ENCODE measurements at places on chromosomes 3 and 15. TPM values are rescaled to one million over a fixed set of nuclear protein-coding genes. Genes with fewer than 3 reads are reported as not detected.
A peak's percentile ranks its signal among the peaks of the same experiment; 100 is the strongest.

The ITPKA gene
- total RNA-seq = 1.2 TPM

The PCOLCE2 gene
- total RNA-seq = 0.62 TPM

The MASP1 gene
- 12.0 TPM for total RNA-seq

The ZKSCAN7 gene
- 9.1 TPM for total RNA-seq

The RTP3 gene
- total RNA-seq = not detected

The RETNLB gene
- total RNA-seq = not detected

The LEKR1 gene
- total RNA-seq = 0.51 TPM

DNA sequence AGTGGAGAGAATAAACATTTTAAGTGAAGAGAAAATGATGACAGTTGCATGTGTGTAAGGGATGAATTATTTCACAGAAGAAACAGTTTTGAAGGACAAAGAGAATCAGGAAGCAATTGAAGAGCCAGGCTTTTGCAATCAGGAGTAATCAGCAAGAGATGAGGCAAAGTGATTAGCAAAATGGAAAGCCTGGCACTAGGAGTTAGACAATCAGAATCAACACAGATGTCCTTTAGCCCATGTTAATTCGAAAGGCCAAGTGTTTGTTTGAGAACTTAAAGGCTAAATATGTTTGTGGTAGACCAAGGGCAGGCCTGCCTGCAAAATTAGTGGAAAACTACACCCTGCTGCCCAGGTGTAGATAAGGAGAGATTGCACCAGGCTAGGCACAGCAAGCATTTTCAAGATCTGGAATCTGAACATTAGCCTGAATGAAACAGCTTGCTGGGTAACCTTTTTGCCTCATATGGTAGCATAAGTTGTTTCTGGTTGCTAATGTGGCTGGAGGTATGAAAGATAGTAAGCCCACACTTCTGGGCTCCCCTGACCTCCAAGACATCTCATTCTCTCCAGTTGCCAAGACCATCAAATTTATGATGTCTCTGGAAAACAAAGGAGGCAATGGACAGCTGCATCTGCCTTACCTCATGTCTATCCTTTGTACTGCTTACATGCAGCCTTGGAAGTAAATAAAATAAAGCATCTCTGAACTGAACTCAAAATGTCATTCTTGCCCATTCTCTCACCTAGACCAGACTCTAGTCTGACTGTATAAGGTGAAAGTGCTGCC lies 22.0 kb upstream of the LEKR1 start:
- no peak for DNase-seq

GRCh38 chr3:172357850-172358754 lies 90.2 kb downstream of the GHSR start:
- DNase-seq = peak; percentile 30

DNA sequence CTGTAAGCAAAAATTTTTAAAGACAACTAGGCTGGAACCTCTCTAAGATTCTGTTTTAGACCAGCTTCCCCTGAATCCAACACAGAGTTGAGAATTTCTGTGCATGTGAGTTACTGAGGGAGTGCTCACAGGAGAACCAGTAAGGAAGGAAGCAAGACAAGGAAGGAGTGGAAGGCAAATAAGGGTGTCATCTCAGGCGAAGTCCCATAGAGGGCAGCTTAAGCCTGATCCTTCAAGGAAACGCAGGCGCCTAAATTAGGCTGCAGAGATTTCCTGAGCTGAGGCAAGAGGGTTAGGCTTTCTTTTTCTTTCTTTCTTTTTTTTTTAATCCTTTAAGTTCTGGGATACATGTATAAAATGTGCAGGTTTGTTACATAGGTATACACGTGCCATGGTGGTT lies 36.2 kb upstream of the COL6A6 start:
- DNase-seq = peak; percentile 82

DNA sequence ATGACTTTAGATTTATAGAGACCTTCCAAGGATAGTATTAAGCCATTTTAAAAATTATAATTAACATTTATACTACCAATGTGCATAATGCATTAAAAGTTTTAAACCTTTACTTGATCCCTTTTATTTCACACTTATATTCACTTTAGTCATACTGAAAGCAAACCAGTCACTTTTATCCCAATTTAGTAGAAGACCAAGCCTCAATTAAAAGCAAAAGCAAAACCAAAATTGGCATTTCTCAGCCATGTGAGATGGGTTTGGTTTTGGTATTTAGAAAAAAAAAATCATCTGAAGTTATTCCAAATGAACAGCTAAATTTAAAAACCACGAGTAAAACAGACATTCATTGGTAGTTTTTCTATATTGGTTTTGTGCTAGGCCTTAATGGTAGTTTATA lies 249.4 kb downstream of the LPP start:
- DNase-seq = no peak

DNA sequence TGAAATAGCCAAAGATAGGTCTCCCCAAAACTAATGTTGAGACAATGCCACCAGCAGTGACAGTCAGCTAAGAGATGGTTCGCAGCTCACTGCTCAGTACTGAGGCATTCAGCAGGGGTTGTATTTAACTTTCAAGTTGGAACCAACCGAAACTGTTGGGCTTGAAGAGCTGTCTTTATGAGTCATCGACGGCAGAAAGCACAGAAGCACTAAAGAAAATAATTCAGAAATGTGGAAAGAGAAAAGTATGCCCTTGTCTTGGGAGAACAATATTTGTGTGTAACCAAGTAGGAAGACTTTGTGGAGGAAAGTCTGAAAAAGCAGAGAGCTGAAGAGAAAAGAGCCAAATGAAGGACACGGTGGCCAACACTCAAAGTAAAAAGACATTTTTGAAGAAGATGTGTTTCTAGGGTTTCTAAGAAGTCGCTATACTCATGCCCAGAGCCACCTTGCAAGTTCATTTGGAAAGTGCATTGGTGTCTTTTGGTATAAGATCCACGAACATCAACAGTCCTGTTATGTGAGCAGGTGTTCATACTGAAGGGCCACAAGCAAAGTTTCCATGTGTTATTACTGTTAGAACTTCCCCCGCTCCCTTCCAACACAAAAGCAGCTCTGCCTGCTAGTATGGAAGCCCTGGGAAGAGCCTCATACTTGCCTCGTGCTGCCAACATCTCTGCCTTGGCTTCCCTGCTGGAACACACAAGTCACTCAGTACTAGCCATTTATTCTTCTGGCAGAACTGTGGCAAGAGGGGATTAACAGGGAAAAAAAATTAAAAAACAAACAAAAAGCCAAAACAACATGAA lies 4.1 kb upstream of the RARB start:
- no peak for DNase-seq

- no peak for DNase-seq
Measured at GRCh38 chr3:100775226-100775625, 65.9 kb downstream of the TFG start.

DNA sequence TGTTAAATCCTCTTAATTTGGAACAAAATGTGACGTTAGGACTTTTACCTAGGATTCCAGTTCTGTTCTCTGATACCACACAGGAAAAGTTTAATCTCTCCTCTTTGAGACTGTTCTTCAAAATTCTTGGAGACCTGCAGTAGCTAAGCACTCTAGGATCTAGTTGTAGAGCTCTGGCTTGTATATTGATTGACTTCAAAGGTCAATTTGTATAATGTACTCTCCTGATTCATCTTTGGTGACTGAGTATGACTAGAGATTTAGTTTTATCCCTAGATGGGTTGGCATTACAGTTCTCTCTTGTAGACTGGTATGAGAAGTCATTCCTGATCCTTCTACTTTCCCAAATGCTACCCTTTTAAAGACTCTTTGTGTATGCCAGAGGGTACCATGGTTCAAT lies 168.4 kb upstream of the TPRG1 start:
- DNase-seq = no peak

- DNase-seq = no peak
Measured at GRCh38 chr15:64343222-64343621, 12.8 kb downstream of the CSNK1G1 start.

DNA sequence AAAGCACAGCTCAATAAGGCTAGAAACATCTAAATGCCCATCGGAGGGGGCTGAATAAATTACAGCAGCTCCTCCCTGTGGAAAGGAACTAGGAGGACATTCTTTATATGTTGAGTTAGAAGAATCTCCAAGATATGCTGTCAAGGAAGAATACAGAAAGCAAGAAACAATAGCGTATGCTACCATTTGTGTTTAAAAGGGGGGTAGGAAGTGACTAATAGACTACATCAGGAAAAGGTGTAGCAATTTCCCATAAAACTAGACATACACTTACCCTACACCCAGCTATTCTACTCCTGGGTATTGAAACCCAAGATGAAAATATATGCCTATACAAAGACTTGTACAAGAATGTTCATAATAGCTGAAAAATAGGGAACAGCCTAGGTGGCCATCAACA lies 21.6 kb downstream of the SEC61A1 start:
- DNase-seq = no peak

GRCh38 chr15:78571382-78571781 lies 6.1 kb downstream of the CHRNA5 start:
- DNase-seq = no peak

GRCh38 chr3:15428539-15428938 lies 1.1 kb downstream of the EAF1 start:
- no peak for DNase-seq

GRCh38 chr3:18114894-18115293 lies 310.2 kb downstream of the SATB1 start:
- DNase-seq = no peak

GRCh38 chr15:74300057-74300795 lies 64.1 kb downstream of the CCDC33 start:
- DNase-seq = no peak

DNA sequence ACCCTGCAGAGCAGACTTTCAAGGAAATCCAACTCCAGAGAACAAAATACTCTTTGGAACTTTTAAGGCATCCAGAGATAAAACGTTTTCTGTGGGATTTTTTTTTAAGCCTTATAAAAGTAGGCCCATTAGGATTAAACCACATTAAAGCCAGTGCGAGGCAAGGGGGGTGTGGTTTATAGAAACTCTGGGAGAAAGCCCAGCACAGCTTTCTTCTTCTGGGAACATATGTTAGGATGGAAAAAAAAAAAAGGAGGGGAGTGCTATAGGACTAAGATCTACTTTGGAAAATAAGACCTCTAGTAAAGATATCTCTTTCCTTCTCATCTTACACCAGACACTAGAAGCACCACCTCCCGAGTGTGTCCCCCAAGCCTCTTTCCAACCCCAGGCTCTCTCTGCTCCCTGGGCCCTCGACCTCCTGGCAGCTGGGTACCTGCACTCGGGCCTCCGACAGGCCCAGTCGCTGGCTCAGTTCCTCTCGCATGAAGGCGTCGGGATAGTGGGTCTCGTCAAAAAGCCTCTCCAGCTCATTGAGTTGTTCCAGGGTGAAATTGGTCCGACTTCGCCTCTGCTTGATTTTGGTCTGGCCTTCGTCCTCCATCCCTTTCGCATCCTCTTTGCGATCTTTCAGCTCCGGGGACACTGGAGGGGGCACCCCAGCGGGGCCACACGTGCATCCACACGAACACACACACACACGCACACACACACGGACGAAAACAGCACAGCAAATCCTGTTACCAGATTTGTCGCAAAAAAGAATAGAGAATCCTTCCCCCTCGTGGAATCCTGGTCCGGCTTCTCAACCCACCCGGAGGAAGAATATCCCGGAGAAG lies 3.8 kb downstream of the SHOX2 start:
- DNase-seq = peak; percentile 19

DNA sequence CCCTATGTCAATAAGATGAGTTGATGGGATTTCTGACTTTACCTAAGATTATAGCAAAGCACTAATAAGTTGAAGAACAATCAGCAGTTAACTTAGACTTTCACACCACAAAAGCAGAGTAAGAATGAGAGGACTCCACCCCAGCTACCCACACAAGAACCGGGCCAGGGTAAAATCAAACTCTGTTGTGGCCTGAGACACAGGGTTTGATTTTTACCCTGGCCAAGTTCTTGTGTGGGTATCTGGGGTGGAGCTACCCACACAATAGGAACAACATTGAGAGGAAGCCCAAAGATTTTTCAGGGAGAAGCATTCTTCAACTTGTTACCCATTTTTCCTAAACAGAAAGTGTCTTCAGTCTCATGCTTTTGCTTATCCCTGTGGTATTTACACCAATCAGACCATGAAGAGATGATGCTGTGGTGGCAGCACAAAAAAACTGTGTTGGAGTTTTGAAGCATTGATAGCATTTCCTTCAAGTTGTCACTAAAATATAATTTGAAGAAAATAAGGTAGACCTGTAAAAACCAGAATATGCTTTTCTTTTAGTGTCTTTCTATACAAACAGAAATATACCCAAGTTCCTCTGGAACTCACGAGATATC lies 25.6 kb downstream of the CPOX start:
- DNase-seq = no peak

DNA sequence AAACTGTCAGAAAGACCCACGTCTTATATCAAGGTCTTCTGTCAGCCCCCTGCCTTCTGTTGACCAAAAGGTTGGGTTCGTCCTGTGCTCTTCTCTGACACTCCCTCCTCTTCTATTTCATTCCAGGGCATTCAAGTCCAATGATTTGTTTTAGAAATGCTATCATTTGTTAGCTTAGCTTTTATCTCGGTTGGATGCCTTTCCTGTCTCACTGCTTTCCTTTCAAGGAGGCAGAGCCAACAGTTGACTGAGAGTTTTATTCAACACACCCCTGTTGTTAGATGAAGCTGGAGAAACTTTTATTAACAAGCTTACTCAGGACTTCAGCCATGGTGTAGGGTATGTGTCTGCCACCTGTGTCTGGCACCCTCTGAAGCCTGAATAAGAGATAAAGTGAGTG lies 112.0 kb upstream of the SLC7A14 start:
- no peak for DNase-seq

- no peak for DNase-seq
Measured at GRCh38 chr3:122873741-122874515, 79.1 kb downstream of the SLC49A4 start.

DNA sequence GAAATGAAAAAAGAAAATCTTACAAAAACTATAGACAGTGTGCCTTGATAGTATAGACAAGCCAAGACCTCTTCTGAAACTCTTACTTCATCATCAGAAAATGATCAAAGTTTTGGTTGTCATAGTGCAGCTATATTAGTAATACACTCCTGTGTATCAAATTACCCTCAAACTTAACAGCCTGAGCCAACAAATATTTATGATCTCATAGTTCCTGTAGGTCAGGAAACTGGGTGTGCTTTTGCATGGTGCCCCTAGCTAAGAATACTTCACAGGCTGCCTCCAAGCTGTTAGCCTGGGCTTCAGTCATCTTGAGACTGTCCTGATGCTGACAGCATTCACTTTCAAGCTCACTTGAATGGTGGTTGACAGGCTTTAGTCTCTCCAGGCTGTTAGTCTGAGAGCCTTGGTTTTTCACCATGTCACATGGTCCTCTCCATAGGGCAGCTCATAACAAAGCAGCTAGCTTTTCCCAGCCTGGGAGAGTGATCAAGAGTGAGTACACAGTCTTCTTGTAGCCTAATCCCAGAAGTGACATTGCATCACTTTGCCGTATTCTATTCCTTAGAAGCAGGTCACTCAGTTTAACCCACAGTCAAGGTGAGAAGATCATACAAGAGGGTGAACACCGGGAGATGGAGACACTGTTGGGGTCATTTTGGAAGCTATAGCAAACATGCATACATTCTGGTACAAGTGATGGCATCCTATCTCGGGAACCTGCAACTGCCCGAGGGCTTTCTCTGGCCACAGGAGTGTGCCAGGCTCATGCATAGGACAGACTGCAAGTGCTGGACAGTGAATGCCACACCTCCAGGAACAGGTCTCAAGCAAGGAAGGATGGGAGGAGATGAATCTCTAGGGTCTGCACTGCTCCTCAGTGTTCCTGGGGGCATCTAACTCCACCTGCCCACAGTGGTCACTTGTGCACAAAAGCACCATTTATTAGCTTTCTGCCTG lies 173.4 kb upstream of the CADPS start:
- DNase-seq = no peak

- no peak for DNase-seq
Measured at GRCh38 chr3:178845420-178846118, 226.0 kb downstream of the ZMAT3 start.
